ENCODE measurements at places on chromosomes 6 and 20. TPM values are rescaled to one million over a fixed set of nuclear protein-coding genes. Genes with fewer than 3 reads are reported as not detected.
A peak's percentile ranks its signal among the peaks of the same experiment; 100 is the strongest.

DNA sequence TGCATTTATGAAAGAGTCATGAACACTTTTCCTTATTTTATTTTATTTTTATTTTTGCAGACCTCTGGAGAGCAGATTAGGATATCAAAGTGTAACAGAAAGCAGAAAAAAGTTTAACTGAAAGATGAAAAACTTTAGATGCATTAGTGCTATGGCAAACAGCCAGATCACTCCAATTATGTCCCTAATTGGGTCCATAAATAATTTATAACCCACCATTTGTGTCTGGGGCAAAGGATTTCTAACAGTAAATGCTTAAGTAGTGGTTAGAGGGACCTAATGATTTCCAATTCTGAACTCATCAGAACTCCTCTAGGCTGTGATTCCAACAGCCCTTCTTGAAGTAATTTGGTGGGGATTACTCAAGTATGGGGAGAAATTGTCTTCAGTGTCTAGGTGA lies 93.7 kb upstream of the PROKR2 start:
- DNase-seq = no peak

DNA sequence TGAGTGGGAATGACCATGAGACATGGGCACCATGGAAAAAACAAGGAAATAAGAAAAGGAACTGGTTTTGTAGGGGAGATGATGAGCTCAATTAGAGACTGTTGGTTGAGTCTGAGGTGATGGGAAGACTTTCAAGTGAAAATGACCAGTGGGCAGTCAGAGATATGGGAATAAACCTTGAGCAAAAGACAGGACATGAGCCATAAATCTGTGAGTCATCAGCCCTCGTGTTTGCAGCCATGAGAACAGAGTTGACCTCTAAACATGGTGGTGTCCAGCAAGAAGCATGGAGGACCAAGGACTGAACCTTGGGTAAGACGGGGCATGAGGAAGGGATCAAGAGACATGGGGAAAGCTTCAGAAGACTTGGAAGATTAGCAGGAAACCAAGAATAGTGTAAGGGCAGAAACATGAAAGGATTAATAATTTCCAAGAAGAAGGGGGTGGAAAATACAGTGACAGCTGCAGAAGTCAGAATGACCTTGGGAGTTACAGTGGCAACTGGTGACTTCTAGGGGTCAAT lies 280.6 kb upstream of the PRDM1 start:
- DNase-seq = no peak

DNA sequence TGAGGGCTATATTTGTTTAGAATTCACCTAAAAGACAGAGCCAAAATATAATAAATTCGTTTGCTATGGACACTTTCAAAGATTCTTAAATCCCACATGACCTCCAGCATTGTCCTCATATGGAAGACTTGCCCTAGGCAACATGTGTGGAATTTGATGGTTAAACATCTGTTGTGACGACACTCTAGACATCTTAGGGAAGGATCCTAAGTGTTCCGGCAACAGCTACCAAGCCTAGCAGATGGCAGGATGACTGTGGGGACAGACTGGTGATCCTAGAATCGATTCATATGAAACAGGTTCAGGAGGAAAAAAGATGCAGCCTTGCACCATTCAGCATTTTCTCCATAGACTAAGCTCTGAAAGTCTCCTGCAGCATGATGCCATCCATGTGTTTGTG lies 77.6 kb upstream of the BACH2 start:
- DNase-seq = no peak

GRCh38 chr20:38224531-38224930 lies 36.0 kb downstream of the KIAA1755 start:
- DNase-seq = no peak

The TMX4 gene
- total RNA-seq = 35.7 TPM

GRCh38 chr6:105324386-105324950 lies 78.4 kb downstream of the PREP start:
- DNase-seq = no peak

The SLC22A7 gene
- not detected for total RNA-seq

- no peak for DNase-seq
These were observed 241.3 kb downstream of the KCNQ5 start for GRCh38 chr6:72863131-72863530.

GRCh38 chr20:63501818-63502670 lies 3.2 kb upstream of the EEF1A2 start:
- DNase-seq = no peak

DNA sequence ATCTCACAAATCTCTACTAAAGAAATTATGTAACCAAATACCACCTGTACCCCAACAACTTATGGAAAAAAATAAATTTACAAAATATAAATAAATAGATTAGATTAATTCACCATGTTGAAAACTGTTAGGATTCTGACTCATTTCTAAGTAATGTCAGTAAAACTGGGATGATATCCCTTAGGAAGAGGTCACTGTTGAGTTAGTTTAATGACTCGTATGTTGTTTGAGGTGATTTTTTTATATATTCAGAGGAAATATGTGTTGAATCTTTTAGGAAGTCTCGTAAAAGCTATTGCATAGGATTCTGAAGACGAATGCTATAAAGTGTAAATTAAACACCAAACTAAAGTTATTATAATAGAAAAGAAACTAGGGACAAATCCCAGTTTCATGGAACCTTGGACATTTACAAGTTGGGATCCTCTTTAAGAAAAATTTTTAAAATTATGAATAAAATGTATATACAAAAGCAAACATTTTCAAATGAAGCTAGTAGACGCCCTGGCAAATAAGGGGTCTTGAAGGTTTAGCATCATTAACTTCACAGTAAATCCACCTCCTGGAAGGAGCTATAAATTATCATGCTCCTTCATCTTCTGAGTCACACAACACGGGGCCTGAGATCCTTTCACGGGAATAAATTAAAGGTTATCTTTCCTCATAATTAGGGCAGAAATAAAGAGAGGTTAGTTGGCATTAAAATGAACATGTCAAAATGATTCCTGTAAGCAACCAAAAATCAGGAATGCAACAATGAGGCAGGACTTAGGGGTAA lies 37.0 kb upstream of the POU3F2 start:
- DNase-seq = no peak

- DNase-seq = no peak
These were observed 146.7 kb downstream of the PLCB4 start for GRCh38 chr20:9215539-9215938.

DNA sequence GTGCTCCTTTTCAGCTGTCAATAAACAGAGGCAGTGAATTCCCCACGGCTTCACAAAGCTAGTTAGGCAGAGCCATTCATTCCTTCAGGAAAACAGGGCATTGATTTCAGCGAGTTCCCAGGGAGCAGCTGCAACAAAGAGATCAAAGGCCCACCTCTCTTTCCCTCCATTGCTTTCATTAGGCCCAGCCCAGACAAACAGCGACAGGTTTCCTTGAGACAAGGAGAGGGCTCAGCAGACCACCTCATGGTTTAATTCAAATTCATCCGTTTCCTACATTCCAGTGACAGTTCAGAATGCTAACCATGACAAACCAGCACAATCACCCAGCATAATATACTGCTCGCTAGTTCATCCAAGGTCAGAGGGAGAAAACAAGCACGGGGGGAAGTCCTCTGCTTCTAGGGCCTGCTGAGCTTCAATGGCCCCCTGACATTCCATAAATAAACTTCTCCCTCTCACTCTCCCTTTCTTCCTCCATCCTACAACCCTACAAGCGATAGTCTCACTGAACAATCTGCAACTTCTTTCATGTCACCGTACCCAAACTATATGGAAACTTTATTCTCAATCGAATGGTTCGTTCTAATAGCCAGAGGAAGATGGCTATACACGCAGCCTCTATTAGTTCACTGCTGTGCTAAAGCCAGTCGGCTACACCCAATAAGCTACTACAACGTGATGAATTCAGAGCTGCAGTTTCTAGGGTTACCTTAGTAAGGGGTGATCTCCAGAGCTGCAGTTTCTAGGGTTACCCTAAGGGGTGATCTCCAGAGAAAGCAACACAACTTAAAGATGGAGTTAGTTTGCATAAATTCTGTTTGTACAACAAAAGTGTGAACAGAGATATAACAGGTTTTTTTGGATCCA lies 34.7 kb downstream of the PLAGL1 start:
- no peak for DNase-seq

DNA sequence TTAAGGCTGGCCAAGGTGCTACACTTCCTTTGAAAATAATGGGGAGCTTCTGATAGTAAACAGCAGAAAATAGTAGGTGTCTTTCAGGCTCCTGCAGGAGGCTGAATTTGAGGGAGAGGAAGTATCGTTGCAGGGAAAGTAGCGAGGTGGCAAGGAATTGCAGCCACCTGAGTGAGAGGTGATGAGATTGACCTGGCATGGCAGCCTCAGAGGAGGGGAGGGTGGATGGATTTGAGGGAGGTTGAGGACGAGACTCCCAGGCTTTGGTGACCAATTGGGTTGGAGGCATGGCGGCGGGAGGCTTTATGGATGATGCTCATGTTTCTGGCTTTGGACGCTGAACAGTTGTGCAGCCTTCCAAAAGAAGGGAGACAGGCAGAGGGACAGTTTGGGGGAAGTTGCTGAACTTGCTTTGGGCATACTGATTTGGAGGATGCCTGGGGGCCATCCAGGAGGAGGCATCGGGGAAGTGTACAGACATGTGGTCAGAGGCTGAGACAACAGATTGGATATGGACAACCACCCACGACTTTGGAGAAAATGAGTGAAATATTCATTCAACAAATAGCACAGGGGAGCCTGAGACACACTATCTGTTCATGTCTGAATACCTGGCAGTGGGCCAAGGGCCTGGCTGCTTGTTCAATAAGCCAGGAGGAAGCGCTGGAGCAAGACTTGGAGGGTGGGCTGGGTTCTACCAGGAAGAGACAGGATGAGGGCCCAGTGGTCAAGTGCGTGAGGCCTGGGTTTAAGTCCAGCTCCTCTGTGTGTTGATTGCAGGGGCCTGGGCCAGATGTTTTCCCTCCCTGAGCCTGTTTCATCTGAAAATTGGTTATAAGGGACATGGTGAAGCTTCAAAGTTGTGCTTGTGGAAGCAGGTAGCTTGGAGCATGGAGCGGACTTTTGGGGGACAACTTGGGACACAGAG lies 113.2 kb downstream of the CEBPB start:
- DNase-seq = peak; percentile 75

The NUS1 gene
- 36.5 TPM for total RNA-seq

DNA sequence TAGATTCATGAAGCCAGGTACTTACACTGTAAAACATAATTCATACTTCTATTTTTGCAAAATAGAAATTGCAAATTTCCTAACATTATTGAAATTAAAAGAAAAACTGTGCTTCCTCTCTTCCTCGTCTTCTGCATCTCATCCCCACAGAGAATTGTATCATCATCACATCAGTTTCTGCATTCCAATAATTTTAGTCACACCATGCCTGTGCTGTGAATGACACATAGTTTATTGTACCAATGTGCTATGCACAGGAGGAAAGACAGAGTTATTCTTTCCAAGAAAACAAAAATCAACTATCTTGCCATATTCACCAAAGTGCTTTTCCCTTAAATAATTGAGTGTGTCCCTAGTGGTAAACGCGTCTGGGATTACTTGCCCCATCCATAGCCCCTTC lies 38.1 kb upstream of the FAM135A start:
- no peak for DNase-seq

DNA sequence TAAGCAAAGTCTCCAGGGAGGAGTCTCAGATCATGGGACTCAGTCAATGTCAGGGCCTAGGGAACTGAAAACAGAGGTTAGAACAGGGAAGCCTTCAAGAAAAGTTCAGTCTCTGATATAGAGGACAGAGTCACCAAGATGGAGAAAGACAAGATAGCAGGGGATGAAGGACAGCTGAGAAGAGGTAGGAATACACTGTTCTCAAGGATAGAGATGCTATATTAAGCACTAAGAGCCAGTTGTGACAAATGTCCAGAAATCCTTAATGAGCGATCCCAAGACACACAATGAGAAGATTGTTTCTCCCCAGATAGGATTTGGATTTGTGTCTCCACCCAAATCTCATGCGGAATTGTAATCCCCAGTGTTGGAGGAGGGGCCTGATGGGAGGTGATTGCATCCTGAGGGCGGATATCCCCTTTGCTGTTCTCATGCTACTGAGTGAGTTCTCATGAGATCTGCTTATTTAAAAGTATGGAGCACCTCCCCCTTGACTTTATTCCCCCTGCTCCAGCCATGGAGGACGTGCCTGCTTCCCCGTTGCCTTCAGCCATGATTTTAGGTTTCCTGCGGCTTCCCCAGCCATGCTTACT lies 168.2 kb downstream of the AKAP7 start:
- no peak for DNase-seq

- no peak for DNase-seq
These were observed 219.8 kb downstream of the LY86 start for GRCh38 chr6:6808343-6808742.

- no peak for DNase-seq
These were observed 31.3 kb upstream of the GRM4 start for GRCh38 chr6:34177181-34177591.

The SEL1L2 gene
- not detected for total RNA-seq

The CALHM4 gene
- not detected for total RNA-seq

The CLIC5 gene
- total RNA-seq = 134 TPM

DNA sequence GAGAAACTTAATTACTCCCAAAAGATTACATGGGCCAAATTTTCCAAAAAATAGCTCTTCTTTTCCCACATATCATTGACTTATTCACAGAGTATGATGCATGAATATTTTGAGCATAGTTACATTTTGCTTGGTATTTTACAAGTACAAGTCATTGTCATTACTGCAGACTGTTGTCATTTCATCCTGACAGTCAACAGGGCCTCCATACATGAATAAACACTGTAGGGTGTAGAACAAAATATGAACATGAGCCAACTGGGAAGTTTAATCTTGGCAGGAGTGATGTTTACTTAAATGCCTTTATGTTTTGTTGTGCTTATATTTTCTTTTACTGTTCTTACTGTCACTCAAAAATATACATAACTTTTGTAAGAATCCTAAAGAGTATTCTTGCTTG lies 340.7 kb downstream of the ADGRB3 start:
- no peak for DNase-seq

GRCh38 chr6:71126506-71126905 lies 162.1 kb upstream of the OGFRL1 start:
- no peak for DNase-seq

GRCh38 chr20:25339608-25340007 lies 51.0 kb downstream of the ABHD12 start:
- no peak for DNase-seq

The BTNL2 gene
- total RNA-seq = not detected

Data from lower lobe of right lung (tissue), 2 donors.